NCI-H2171 treated with DMSO at 0.1 percent for 48 hours (cell line): ENCODE measurements at places on chromosomes 3 and 15.

DNA sequence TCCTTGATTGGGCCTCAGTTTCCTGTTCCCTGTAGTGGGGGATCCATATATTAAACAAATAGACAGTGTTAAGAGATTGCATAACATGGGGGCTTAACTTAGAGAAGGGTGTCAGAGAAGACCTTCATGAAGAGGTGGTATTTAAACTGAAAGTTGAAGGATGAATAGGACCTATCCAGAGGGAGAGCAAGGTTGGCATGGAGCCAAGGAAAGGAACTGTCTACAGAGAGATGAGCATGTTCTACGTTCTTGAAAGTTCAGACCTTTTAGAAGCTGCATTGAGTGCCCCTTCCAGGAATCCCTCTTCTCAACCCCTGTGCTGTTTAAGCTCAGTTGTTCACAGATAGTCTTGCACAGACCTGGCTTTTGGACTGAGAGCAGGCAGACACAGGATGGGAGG, 2.4 kb downstream of the HTD2 start:
- DNase-seq = no peak

- DNase-seq = no peak
Measured at GRCh38 chr3:45191424-45191823, 34.7 kb downstream of the TMEM158 start.

DNA sequence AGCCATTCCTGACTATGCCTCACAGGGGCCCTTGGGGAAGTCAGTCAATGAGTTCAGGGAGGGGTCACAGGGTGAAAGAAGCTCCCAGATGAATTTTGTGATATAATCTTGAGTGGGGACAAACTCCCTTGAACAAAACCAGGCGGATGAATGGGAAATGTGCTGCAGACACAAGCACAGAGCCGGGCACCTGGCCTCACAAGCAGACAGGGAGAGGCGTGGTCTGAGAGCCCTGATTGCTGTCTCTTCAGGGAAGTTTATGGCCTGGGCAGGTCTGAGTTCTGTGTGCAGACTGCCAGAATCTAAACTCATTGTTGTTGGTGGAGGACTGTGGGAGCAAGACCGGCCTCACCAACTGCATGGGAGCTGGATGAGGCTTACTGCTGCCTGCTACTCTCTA, 591.8 kb downstream of the EPHA3 start:
- DNase-seq = no peak

DNA sequence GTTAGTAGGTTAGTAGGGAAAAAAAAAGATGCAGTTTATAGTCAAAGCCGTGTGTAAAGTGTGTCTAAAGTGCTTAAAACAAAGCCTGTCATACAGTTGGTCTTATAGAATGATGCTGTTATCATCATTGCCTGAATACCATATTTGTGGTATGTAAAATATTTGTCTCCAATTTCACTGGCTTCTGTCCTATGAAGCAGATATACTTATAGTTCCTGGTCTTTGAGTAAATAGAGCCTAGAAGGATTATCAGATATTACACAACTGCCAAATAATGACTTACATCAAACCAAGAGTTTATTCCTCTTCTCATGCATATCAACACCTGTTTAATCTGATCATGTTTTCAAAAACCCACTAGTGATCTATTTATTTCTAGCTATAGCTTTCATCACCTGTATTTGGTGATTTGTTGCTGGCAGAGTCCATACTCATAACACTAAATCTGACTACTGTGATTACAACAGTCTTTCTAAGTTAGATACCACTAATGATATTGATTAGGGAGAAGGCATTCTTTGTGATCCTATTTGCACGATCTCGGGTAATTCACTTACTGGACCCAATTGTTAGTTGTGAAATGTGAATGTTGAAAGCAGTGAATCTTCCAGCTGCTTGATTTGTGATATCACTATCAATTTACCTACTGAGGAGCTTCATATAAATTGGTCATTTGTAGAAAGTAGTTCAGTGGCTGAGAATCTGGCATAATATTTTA, 413.7 kb downstream of the LPP start:
- no peak for DNase-seq

- no peak for DNase-seq
Measured at GRCh38 chr3:126664591-126665214, 9.8 kb upstream of the TXNRD3 start.

GRCh38 chr3:128395046-128395445, 71.6 kb downstream of the DNAJB8 start:
- DNase-seq = no peak

DNA sequence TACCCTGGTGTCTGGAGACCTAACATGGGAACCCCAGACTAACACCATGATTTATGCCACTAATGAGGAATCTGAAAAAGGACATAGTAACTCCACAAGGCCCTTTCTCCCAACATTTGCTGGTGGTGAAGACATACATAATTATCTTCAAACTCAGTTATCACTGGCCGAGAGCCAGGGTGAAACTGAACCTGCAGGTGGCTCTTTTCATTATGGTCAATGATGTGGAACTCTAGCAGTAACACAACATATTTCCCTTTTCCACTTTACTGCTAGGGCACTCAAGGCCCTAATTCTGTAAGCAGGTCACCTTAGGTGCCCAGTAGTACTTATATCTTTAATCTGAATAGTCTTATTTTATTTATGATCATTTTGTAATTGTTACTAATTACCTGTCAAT, 326.4 kb upstream of the SATB1 start:
- peak; percentile 3 for DNase-seq

DNA sequence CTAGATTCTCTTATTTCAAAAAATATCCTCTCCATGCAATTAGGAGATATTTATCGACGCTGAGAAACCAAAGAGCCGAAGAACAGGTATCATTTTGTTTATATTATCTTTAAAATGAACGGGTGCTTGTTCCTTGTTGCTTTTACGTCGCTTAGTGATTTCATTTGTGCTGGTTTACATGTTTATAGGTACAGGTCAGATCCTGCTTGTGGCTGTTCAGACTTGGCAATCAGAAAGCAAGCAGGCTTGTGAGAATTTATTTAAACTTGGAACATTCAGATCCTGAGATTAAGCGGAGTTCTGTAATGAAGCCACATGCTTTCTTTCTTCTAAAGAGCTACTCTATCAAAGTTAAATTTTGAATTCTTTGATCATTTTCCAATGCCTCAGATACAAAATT, 43.0 kb upstream of the ATP2C1 start:
- DNase-seq = peak; percentile 65

DNA sequence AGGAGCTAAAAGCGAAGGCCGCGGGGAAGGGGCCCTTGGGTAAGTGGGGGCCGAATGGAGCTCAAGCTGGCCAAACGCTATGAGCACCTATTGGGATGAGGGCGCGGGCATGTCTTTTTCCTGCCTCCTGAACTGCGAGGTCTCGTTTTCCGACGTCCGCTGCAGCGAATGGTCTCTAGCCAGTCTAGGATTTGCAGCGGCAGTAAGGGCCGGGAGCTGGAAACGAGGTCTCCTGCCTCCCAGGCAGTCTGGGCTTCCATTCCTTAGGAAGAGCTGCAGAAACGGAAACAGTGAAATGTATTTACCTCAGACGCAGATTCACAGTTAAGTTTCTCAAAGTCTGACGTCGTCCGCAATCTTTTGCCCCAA, 517 bp downstream of the TMA7 start:
- no peak for DNase-seq
